Activated CD4-positive, alpha-beta memory T cell treated with anti-CD3 and anti-CD28 coated beads for 36 hours (primary cell): ENCODE measurements at places on chromosomes 11 and 22. TPM values are rescaled to one million over a fixed set of nuclear protein-coding genes. Genes with fewer than 3 reads are reported as not detected.

GRCh38 chr11:17066691-17067090, 10.8 kb downstream of the RPS13 start:
- DNase-seq = no peak

DNA sequence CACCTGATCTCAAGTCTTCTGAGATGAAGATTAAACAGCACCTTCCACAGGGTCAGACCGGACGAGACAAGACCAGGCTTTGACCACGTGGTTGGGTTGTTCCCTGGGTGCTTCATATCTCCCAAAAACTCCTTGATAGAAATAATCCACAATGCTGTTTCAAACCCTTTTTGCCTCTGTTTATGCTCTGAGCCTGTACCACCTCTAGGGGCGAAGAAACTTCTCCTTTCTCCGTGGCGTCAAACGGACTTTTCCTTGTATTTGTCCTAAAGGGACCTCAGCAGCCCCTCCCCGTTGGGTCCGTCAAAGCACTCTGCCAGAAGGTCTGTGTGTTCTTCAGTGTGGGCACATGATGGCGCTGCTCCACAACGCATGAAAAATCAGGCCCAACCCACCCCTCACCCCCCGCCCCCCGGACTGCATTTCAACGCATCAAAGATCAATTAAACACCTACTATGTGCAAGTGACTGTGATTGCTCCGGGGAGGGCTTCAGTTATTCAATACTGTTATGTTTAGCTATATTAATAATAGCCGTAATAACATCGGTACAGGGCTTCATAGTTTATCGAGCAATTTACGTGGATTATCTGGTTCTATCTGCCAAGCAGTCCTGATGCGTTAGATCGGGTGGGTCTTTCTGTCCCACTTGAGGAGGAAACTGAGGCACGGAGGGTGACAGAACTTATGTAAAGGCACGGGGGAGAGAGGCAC, 17.3 kb upstream of the EIF3D start:
- DNase-seq = peak; percentile 57

- peak; percentile 80 for DNase-seq
Measured at GRCh38 chr22:42202669-42203068, 67.8 kb downstream of the TCF20 start.

GRCh38 chr11:26420331-26420730, 88.4 kb downstream of the ANO3 start:
- no peak for DNase-seq

- no peak for DNase-seq
Measured at GRCh38 chr11:37322333-37323194, 724.5 kb upstream of the RAG2 start.

- DNase-seq = no peak
Measured at GRCh38 chr11:20909995-20910726, 240.8 kb downstream of the NELL1 start.

TPBGL gene
- 0.07 TPM for total RNA-seq

DNA sequence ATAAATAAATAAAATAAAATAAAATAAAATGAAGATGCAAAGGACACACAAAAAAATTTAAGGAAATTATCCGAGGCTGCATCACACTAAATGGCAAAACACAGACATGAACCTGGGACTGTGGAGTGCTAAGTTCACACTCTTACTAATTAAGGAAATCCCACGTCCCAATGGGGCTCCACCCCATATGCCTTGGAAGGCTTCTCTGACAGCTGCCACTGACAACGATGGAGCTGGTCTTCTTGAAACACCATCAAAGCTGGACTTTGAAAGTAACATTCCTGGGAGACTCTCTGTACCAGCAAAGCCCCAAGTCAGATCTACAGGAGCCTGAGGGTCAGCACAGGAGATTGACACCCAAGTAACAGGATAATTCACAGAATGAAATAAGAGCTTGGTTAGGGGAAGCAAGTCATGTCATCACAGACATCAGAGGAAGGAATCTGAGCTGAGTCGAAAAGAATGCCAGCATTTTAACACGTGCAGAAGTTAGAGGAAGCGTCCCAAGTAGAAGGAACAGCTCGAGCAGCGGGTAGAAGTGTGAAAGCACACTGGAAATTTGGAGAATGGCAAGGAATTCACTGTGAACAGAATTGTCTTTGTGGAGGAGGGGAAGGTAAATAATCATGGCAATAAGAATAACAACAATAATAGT, 13.8 kb downstream of the TPST2 start:
- DNase-seq = no peak

SCUBE2 gene
- not detected for total RNA-seq

CALCA gene
- total RNA-seq = not detected

DNA sequence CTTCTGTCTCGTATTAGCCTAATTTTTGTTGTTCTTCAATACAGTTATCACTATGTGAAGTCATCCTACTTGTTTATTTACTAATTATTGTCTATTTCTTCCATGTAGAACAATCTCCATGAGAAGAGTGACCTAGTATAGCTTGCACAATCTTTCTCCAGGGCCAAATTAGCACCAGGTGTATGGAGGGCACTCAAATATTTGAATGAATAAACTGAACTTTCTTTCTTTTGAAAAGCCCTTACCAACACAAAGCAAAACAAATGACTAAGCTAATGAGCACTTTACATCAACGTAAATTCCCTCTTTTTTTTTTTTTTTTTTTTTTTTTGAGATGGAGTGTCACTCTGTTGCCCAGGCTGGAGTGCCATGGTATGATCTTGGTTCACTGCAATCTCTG, 34.2 kb downstream of the ABTB2 start:
- DNase-seq = no peak

RTN4RL2 gene
- 0.51 TPM for total RNA-seq

DNA sequence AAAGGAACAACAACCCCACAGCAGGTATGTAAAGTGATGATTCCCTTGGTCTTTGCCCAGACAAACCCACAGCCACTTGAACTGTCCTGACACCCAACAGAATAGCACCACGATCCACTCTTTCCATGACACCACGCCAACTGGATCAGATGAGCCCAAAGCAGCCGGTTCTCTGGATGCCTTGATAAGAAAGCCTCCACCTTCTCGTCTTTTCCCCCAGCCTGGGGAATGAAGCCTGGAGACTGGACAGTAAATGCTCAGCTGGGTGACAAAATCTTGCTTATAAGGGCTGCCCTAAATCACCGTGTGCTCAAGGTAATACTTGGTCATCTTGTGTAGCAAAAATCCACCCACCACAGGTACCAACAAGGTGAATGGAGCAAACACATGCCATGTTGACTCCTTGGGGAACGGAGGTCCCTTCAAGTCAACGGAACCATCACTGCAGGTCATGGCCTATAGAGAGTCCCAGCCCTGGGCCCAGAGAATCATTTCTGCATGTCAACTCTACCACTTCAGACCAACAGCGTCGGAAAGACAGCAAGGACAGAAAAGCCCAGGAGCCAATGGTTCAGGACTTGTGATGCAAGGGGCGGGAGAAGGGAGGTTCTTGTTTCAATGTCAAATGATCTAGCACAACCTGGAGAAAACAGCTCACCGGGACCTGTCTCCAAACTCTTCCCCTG, 2.2 kb upstream of the MYO18B start:
- peak; percentile 5 for DNase-seq

DNA sequence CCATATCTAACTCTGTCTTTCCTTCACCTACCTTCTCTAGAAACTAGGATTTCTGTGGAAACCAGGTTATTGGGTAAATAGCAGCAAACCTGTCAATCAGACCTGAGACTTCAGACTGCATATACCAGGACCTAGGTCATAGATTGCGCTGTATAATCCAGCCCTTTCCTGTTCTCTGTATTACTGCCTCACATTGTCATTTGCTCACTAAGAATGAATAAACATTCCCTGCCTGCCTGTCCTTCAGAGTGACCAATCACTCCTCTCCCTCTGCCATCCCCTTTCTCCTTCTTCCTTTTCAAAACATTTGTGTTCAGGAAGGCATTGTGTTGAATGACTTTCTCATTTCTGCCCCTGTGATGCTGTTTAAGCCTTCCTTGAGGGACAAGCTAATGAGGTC, 14.1 kb upstream of the FZD4 start:
- DNase-seq = no peak
